ENCODE measurements at places on chromosomes 7 and 10.

DNA sequence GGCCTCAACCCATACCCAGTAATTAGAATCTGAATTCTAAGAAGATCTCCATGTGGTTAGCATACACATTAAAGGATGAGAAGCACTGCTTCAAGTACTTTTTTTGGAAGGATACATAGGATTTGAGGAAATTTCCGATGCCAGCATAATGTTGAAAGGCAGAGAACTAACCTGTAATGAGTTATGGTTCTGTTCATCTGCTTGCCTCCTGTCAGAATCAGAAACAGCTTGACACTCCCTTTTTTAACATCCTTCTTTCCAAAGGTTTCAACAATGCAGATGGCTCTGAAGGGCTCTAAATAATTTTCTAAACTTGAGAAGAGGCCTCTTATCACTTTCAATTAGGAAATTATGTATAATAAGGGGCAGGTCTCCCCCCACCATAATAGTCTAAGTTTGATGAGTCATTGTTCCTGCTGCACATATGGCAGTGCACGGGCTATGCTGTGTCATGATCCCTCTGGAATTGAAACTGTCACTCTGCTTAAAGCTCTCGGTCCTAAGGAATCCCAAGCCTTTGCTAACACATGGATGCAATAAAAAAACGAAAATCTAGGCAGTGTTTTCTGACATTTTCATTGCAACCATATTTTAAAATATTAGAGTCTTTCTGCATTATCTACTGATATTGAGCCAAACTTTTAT, 291.2 kb upstream of the FZD1 start:
- DNase-seq, result no peak

- no peak for DNase-seq
Observed at GRCh38 chr7:100171087-100171681, 2.8 kb upstream of the GAL3ST4 start.

GRCh38 chr10:126133906-126134656, 237.7 kb downstream of the FANK1 start:
- no peak for DNase-seq

- DNase-seq, result no peak
Observed at GRCh38 chr7:129282865-129283264, 58.0 kb downstream of the AHCYL2 start.

GRCh38 chr10:5242585-5242984, 45.9 kb downstream of the AKR1C4 start:
- no peak for DNase-seq

GRCh38 chr10:35691522-35692236, 49.6 kb upstream of the FZD8 start:
- DNase-seq, result no peak

DNA sequence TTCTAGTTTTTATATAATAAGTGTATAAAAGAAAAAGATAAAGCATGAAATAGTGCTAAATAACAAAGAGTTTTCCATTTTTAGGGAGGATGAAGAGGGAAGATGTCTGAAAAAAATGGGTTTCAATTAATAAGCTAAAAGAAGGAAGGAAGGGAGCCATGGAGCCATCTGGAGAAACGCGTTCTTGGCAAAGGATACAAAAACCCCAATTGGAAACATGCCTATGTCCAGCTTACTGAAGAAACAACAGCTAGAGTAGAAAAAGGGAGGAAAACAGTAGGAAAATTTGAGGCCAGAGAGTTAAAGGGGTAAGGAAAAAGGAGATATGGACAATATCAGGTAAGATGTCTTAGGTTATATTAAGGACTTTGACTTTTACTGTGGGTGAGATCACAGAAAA, 416.2 kb upstream of the GHITM start:
- DNase-seq, result no peak

GRCh38 chr7:105776986-105777910, 99.2 kb downstream of the ATXN7L1 start:
- DNase-seq, result no peak

GRCh38 chr7:51315393-51316261, 982 bp downstream of the COBL start:
- DNase-seq, result no peak

- DNase-seq, result no peak
Observed at GRCh38 chr7:44112231-44112996, 8.3 kb downstream of the AEBP1 start.

GRCh38 chr7:157139810-157140510, 1.2 kb downstream of the UBE3C start:
- DNase-seq, result no peak

GRCh38 chr10:20955355-20955893, 58.3 kb upstream of the NEBL start:
- DNase-seq, result no peak
